ENCODE measurements at places on chromosomes 6 and 20. TPM values are rescaled to one million over a fixed set of nuclear protein-coding genes. Genes with fewer than 3 reads are reported as not detected.
A peak's percentile ranks its signal among the peaks of the same experiment; 100 is the strongest.

GRCh38 chr6:69696273-69696672 is 100.5 kb downstream of the LMBRD1 start:
- peak; percentile 21 for DNase-seq

DNA sequence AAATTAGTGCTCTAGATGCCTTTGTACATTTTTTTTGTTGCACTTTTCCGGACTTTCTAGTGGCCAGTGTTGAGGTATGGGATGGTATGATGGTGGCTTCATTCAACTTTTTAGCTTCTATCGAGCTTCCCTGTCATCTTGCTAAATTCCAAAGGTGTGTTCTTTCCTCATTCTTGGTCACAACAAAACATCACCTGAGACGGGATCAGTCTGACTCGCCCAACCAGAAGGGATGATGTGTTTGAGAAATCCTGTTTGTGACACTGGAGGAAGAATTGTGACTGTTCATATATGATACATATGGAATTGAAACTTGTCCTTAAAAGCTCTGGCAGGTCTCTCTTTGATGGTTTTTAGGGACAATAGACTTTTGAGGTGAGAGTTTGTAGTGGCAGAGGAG is 33.8 kb downstream of the KCNS1 start:
- no peak for DNase-seq

DNA sequence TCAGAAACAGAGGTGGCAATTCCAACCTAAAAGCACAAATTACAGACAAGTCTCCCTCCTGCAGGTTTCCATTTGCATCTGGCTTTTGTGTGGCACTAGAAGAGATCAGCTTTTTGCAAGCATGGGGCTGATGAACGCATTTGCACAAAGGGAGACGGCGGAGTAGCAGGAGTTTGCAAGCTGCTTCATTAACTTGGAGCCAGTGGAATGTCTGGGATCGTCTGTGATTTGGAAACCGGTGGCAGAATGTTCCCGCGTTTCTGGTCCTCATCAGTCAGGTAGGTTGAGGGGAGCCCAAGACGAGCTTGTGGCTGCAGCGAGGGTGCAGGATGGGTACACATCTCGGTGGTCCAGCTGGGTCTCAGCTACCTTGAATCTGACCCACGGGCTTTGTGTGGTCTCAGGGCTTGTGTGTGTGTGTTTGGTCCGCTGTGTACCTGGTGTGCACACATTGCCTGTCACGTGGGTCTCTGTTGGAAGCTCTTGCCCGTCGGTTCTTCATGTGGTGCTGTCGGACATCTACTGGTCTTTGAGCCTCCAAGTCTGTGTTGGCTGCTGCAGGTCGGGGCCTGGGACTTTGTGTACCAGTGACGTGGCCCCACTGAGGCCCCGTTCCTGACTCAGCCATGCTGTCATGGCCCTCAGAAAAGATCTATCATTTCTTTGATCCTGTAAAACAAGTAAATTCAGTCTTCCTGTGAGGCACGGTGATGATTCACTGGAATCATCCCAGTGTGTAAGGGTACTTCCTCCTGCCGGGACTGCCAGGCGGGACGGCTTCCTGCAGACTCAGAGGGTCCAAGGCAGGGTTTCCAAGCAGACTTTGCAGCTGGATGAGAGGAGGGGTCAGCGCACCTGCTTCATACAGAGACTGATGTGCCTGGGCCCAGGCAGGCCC is 12.4 kb upstream of the MYT1 start:
- DNase-seq = no peak

Gene MOXD1
- total RNA-seq = 15.1 TPM

Measured in fibroblast of villous mesenchyme (primary cell).